ENCODE measurements at places on chromosomes 13 and 19.

DNA sequence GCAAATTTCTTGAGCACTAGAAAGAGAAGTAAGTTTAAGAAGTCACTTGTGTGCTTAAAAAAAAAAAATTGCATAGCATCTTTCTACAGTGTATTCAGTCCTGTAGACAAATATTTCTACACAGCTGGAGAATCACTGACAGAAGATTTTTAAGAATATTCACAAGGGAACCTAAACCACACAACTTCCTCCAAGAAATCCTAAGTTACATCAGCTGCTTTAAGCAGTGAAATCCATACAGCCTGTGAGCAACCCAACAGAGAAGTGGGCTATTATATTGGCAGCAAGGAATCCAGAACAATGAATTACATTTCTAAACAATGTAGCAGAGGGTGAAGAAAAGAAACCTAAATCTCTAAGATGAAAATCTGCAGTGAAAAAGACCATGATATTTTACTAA lies 1.5 kb downstream of the DOCK9 start:
- no peak for DNase-seq

DNA sequence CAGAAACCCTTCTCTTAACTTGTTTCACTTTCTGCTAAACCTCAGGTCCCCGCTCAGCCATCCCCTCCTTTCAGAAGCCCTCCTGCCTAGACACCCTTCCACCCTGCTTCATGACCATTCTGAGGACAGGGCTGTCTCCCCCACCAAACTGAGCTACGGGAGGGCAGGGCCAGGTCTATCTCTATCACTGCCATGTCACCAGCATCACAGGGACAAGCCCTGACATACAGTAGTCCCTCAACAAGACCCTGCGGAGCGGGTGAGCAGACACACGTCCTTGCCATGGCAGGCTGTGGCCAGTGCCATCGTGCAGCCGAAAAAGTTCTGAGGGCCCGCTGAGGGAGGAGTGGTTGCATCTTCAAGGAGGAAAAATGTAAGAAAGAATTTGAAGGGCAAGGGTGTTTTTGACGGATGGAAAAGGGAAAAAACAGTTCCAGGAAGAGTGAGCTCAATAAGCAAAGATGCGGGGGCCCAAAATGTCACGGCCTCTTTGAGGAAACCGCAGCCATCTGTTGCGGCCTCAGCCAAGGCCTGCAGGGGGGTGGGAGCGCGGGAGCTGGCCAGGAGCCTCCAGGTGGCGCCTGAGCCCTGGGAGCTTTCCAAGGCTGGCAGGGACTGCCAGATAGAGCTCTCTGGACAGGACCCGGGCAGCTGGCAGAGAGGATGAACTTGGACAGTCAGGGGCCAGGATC lies 8.1 kb downstream of the PTGIR start:
- DNase-seq = no peak

- no peak for DNase-seq
Observed at GRCh38 chr13:92221916-92222315, 823.5 kb downstream of the GPC5 start.

- no peak for DNase-seq
Observed at GRCh38 chr19:14654786-14655560, 19.7 kb downstream of the ADGRE3 start.

- DNase-seq = no peak
Observed at GRCh38 chr13:100519626-100520025, 69.0 kb downstream of the GGACT start.

GRCh38 chr19:12785431-12786031 lies 5.8 kb upstream of the JUNB start:
- DNase-seq = no peak
